ENCODE measurements at places on chromosomes 11 and 22.

DNA sequence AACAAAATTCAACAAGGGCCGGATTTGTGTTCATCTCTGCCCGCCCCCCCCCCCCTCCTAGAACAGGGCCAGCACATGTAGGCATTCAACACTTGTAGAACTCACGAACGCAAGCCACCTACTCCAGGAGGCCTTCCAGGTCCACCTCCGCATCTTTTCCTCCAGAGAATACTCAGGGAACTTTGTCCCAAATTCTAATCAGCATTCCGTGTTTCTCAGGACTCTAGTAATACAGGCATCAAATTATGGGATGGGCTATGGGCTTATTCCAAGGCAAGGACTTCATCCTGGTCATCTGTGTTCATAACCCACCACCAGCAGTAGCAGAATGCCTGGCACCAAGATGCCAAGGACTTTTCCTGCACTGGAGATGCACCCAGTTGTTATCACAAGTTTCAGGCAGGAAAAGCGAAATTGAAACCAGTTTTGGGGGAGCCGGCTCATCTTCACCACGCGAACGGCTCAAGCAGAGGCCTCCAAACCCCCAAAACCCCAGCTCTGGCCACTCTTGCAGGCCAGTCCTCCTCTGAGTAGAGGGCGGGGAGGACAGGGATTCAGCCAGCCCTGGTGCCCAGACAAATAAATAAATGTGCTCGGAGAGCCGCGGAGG, 462 bp downstream of the UBE2L6 start:
- DNase-seq = no peak

GRCh38 chr22:25923914-25924313, 181.9 kb downstream of the MYO18B start:
- DNase-seq = no peak

DNA sequence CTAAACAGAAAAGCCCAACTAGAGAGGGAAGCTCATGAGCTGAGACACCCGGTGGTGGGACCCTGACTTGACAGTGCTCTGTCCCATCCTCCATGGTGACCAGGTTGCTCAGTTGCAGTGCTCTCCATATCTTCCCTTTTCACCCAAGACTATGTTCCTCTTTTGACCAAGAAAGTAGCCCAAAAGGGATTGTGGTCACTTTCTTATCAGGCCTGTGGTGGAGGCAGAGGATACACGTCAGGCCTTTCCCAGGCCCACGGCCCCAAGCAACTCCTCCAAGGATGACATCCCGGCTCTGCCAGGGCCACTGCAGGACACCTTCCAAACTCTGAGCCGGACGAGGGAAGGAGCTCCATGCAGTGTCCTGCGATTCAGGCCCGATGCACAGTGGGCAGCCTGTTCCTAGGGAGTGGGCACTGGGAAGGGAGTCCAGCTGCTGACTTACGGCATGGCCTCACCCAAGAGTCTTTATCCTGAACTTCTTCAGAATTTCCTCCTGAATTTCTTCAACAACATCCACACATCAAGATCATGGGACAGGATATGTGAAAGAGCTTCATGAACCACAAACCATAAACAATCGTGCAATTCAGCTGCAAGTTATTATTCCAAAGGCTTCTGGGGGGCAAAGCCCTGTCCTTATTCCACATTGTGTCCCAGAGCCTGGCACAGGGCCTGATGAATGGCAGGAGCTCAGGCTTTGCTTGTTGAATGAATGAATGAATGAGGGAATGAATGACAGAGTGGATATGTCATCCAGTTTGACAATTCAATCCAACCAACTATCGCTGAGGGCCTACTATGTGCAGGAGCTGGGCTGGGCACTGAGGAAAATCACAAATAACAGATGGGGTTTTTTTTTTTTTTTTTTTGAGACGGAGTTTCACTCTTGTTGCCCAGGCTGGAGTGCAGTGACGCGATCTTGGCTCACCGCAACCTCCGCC, 36.0 kb upstream of the MYH9 start:
- DNase-seq = no peak

- DNase-seq = no peak
These were observed 5.8 kb downstream of the A4GALT start for GRCh38 chr22:42714768-42715390.

DNA sequence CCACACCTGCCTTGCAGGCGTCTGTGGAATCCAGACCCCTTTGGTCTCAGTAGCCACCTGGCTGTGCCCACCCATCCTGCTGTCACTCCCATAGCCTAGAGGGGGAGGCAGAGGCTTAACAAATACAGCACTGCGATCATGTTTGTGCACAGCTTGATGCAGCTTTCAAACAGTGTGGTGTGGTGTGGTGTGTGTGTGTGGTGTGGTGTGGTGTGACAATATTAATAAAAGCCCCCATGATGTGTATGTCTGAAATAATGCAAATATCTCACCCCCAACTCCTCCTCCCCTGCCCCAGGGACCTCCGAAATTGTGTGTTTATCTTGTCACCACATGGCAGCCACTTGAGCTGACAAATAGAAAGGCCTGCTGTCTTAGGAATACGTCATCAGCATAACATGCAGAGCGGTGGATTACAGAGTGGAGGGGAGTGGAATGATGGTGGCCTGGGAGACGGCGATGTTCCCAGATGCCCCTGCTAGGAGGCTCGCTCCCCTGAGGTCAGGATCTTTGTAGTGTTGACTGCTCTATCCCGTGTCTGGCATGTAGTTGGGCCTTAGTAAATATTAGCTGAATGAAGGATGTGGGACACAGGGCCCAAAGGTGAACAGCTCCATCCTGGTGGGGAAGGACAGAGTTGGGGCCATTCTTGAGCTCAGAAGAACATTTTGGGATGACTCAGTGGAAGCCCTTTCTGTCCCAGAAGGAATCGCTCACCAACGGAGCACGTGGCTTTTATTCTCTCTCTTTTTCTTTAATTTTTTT, 2.8 kb downstream of the PDXP start:
- DNase-seq = peak; percentile 71

All from left hindlimb (tissue), 1 donor.